ENCODE measurements at places on chromosomes 13 and 19.

GRCh38 chr13:27125357-27126282 lies 46.0 kb downstream of the USP12 start:
- DNase-seq = no peak

DNA sequence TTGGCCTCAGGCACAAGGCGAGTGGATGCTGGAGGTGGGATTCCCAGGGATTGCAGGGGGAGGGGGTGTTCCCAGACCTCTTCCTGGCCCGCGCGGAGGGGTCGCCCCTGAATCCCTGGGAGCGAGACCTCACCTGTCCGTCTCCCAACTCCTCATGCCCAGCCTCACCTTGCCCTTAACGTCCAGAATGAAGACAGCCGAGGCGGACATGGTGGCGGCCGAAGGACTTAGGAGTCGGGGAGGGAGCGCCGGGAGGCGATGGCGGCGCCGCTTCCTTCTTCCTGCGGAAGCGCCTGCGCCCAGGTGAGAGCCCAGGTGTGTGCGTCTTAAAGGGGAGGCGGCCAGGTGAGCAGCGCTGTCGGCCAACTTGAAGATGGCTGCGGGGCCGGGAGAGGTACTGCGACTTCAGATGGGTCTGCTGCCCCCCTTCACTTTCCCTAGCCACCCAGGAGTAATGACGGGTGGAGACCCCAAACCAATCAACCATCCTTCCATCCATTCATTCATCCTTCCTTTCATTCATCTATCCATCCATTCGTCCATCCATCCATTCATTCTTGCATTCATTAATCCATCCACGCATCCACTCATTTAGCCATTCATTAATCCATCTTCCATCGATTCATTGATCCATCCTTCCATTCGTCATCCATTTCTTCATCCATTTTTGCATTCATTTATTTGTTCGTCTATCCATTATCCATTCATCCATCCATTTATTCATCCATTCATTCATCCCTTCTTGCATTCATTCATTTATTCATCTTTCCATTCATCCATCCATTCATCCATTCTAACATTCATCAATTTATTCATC lies at the start of gene AP1M2:
Gene AP1M2 (minus strand): TSS at position 291 of the 817 bp plus-strand sequence. CDS start 81 bp downstream, at position 210.
- DNase-seq = no peak

DNA sequence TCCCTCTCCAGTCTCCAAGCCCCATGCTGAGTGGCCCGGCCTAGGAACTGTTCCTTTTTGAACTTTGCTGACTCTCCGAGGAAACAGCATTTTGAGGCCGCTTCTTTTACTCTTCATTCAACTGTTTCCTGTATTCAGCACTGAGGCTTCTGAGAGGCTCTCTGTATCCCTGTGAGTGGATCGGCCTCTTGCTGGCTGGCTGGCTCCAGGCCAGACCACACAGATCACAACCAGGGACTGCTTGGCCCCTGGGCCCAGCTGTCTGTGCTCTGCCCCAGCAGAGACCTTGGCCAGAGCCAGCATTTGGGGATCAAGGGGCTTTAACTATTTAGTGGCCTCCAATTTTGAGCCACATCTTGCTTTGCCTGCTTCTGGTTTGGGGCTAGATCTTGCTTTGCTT lies 75.6 kb upstream of the KL start:
- DNase-seq = no peak

GRCh38 chr19:55299991-55300390 lies 16.2 kb downstream of the BRSK1 start:
- no peak for DNase-seq

GRCh38 chr19:33661336-33661735 lies 39.6 kb downstream of the CHST8 start:
- DNase-seq = no peak

- no peak for DNase-seq
Observed at GRCh38 chr19:591099-591958, 1.6 kb downstream of the HCN2 start.

DNA sequence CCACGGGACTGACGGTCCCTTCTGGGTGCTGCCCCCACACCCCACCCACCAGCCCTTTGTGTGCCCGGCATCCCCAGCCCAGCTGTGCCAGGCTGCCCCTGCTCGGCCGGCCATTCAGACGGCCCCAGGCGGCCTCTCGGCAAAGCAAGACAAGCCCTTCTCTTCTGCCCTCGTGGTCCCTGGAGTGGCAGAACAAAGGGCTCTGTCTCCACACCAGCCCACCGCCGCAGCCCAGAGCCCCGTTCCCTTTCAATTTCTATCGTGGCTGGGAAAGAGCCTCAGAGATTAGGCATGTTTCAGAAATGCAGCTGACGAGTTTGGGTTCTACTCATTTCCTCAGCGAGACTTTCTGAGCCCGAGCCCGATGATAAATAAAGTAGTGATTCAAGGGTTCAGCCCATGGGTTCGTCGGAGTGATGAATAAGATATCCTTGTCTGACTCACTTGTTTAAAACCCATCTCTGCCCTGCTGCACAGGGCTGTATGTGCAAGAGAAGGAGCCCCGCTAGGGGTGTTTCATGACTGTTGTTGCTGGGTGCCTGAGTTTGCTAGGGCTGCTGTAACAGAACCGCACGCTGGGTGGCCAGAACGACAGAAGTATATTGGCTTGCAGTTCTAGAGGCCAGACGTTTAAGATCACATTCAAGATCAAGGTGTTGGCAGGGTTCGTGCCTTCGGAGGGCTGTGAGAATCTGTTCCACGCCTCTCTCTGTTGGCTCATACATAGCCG lies 4.3 kb downstream of the MYO9B start:
- DNase-seq = peak; percentile 62

GRCh38 chr13:35210261-35210660 lies 266.2 kb downstream of the MAB21L1 start:
- DNase-seq = no peak

DNA sequence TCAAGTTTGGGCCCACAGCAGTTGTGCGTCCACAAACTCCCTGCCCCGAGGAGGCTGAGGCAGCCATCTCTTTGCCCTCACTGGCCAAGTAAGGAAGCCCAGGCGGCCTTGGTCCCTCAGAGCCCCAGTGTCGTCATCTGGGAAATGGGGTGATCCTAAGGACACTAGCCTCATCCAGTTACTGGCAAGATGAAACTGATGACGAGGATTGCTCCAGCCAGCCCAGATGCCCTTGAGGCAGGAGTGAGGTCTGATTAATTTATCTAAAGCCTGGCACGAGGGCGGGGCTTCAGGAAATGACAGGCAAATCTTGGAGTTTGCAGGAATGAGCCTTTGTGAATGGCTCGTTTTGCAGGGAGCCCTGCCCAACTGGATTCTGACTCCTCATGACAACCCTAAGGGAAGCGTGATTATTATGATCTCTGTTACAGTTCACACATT lies 5.6 kb downstream of the LIPE start:
- DNase-seq = no peak

DNA sequence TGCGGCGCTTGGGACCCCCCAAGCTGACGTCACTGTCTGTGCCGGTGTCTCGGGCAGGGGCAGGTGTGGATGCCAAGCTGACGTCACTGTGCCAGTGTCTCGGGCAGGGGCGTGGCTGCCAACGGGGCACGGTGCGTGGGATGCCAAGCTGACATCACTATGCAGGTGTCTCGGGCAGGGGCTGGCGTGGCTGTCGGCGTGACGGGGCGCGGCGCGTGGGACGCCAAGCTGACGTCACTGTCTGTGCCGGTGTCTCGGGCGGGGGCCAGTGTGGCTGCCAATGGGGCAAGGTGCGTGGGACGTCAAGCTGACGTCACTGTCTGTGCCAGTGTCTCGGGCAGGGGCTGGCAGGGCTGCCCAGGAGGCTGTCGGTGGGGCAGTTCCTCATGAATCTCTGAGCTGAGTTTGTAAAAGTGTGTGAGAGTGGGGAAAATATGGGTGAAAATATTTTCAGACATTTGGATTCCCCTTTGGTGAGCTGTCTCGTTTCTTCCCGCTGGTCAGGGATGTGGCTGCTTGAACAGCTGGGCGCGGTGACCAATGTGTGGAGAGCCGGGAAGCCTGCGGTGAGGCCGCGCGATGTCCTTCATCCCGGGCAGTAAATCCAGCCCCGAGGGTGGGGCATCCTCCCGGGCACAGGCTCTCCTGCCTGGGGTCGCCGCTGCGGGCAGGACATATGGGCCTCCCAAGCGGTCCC lies 25.2 kb downstream of the MCF2L start:
- no peak for DNase-seq

DNA sequence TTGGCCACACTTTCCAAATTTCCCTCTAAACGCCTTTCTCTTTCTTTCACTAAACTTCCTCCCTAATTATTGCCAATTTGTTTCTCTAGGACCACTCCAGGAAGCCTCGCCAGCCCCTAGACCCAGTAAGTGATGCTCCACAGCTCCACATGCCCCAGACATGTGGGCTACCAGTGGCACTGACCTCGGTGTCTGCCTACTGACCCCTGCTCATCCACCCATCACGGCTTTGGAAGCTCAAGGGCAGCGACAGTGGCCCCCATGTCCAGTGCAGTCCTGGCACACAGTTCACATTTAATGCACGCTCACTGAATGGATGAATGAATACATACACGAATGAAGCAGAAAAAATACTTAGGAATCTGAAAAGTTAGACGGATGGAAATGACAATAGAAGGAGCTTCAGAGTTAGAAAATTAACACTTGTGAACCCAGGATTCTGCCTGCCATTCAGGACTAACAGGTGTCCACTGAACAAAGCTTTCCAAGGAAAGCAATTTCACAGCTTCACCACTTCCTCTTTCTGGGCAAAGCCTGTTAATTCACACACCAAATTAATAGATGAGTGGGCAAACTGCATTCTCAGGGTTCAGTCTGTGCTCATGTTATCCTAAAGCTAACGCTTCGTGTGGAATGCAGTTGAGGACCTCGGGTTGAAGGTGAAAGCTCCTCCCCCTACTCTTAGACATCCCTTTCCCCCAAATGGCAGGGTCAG lies 50.9 kb downstream of the CCDC70 start:
- no peak for DNase-seq

DNA sequence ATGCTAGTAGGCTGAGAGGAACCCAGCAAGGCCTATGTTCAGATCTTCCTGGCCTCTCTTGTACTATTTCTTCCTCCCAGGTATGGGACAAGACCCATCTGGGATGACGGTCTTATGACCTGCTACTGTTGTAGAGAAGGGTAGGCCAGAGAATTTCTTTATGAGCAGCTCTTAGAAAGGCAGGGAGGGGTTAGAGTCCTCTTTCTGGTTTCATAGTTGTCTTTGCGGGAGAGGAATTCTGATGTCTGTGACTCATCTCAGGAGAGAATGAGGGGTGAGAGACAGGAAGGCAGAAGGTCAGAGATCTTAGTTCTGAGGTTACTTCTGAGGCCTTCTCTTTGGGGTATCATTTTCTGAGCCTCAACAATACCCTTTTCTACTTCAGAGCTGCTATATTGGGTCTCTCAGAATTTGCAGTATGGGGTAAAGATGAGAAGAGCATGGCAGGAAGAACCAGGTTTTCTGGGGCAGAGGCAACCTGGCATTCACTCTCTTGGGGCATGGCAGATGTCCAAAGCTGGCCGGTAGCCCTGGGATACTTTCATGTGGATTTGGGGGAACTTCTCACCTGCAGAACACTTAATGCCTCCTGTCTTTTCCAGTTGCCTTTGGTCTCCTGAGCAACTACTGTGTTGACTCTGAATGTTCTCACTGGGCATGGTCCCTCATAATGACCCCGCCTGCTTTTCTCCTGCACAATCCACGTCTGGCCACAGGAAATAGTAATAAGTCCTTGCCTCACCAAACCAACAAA lies 154.4 kb downstream of the GGACT start:
- no peak for DNase-seq

- DNase-seq = no peak
Observed at GRCh38 chr19:8180018-8180417, 29.2 kb upstream of the CERS4 start.

GRCh38 chr19:33805840-33806433 lies 9.3 kb downstream of the KCTD15 start:
- no peak for DNase-seq

DNA sequence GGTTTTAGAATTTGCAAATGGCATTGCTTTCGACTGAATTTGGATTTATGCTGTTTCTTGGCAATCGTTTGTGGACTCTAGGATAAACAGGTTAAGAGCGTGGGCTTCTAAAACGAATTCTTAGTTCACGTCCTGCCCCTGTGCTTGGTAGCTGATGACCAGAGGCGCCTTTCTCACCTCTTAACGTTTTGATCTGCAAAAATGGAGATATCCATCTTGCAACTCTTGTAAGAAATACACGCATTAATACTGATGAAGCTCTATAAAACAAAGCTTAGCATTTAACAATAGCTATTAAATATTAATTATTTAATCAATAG lies 580 bp upstream of the KATNAL1 start:
- no peak for DNase-seq

DNA sequence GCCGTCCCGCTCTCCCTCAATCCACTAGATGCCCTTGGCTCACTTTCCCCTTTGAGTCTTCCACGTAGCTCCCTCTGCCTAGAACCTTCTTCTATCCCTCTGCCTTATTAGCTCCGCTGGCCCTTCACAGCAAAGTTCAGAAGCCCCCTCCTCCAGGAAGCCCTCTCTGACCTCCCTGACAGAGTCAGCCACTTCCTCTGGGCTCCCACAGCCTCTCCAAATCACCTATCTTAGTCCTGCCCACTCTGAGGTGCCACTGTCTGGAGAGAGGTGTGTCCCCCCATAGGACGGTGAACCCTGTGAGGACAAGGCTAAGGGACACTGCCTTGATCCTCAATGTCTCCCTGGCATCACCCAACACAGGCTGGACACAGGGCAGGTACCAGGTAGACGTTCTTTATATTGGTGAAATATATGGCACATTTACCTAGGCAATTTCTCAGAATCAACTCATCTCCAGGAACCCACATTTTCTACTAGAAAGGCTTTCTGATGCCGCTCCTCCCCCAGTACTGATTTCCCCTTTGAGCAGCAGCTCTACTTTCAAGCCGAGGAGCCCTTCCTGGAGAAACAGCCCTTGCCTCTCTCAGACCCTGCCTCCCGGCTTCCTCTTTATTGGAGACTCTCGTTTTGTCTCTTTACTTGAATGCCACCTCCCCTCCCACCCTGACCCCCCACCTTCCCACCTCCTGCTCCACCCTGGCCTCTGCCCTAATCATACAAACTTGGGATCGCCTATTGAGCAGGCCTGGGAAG lies 3.4 kb upstream of the TGFB1 start:
- DNase-seq = no peak

GRCh38 chr19:17311455-17312188 lies 2.3 kb downstream of the DDA1 start:
- no peak for DNase-seq

DNA sequence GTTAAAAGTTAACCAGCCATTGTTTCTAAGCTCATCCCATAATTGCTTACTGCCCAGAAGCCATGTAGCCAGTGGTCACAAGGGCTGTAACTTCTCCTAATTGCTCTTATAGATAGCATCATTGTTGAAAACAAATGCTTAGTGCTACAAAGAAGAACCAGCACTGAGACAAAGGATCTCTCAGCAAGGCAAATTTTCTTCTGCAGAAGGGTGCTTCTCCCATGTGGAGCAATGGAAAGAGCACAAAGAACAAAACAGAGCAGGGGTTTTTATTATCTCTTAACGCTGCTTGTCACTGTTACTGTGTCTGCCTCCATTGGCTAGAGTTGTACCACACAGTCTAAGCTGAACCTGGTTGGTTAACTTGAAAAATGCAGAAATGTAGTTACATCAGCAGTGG lies 1036.8 kb downstream of the UQCRFS1 start:
- DNase-seq = no peak

- no peak for DNase-seq
Observed at GRCh38 chr19:47512948-47513319, 1.9 kb downstream of the NAPA start.

Data from stimulated activated CD4-positive, alpha-beta T cell treated with anti-CD3 and anti-CD28 coated beads, Interleukin-12 subunit alpha, Interleukin-12 subunit beta, amount 100 ng/mL, for 4 hours (primary cell).